Mesangial cell (primary cell): ENCODE measurements at places on chromosomes 1 and 21. TPM values are rescaled to one million over a fixed set of nuclear protein-coding genes. Genes with fewer than 3 reads are reported as not detected.

Gene SLC25A44
- 15.2 and 17.6 TPM in 2 replicates for total RNA-seq

Gene OR14K1
- not detected in 2 replicates for total RNA-seq

Gene OR2L13
- total RNA-seq, result not detected in 2 replicates

Gene SV2A
- total RNA-seq, result 8.6 and 11.2 TPM in 2 replicates

Gene RGS4
- 76.1 and 272 TPM in 2 replicates for total RNA-seq

Gene TNFRSF14
- 5.9 and 8.1 TPM in 2 replicates for total RNA-seq

Gene RIPK4
- 12.1 and 14.2 TPM in 2 replicates for total RNA-seq

Gene GCSAML
- total RNA-seq, result not detected in 2 replicates

Gene KRTAP22-2
- total RNA-seq, result not detected in 2 replicates

Gene CFAP141
- total RNA-seq, result not detected in 2 replicates

Gene TRPM2
- 1.3 and 2.1 TPM in 2 replicates for total RNA-seq

Gene NKAIN1
- 0.76 and 2.4 TPM in 2 replicates for total RNA-seq

Gene HRNR
- not detected in 2 replicates for total RNA-seq

Gene EVA1C
- 1.6 and 2.4 TPM in 2 replicates for total RNA-seq

Gene ADAMTS5
- 3.4 and 18.6 TPM in 2 replicates for total RNA-seq

Gene EPHA2
- 120 and 175 TPM in 2 replicates for total RNA-seq

Gene NID1
- 43.7 and 59.7 TPM in 2 replicates for total RNA-seq

Gene VHLL
- total RNA-seq, result not detected in 2 replicates

Gene HES4
- total RNA-seq, result 51.7 and 85.1 TPM in 2 replicates

Gene RGS8
- not detected in 2 replicates for total RNA-seq

Gene MMP23B
- 11.9 and 55.1 TPM in 2 replicates for total RNA-seq

Gene LORICRIN
- total RNA-seq, result not detected in 2 replicates

Gene DMBX1
- total RNA-seq, result not detected in 2 replicates

Gene FAM151A
- total RNA-seq, result not detected in 2 replicates

Gene HES2
- total RNA-seq, result 0.25 and 0.65 TPM in 2 replicates
